ENCODE measurements at places on chromosomes 5 and 9. TPM values are rescaled to one million over a fixed set of nuclear protein-coding genes. Genes with fewer than 3 reads are reported as not detected.

DNA sequence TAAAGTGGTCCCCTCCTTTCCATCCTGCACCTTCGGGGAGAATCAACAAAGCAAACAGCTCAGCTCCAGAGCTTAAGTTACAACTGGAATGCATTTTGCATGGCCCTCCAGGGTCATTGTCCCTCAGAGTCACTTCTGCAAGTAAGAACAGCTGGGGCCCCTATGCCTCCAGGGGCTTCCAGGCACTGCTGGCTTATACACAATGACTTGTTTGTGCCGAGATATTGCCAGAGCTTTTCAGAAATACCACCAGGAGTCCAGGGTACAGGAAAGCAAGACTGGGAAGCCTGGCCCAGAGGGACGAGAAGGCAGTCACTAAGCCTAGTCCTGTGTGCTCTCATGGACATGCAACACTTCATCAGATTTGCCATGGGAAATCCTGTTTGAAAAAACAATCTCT lies 11.3 kb downstream of the FRMD3 start:
- DNase-seq: no peak

DNA sequence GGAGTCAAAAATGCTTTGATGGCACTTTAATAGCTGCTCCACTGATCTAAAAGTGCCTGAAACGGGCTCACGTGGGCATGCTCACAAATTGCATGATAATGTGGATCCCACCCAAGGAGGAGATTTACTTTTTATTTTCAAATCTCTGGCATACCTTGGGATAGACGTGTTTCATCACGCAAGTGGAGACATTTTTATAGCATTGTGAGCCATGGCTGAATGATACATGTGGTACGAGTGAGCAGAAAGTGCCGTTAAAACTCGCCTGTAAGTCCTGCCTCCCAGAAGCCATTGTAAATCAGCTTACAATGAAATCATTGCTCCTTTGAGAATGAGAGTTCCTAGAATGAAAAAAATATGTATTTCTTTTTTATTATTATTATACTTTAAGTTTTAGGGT lies 514.7 kb downstream of the MAT2B start:
- DNase-seq: no peak

The IQGAP2 gene
- total RNA-seq: 6.5 TPM

The PCDH12 gene
- 6.4 TPM for total RNA-seq

Data from right cardiac atrium (tissue), 5 donors.